Epithelial cell of prostate (primary cell): ENCODE measurements at places on chromosomes 4 and X.

GRCh38 chr4:186948361-186949242 is 224.9 kb upstream of the FAT1 start:
- DNase-seq, result no peak

- no peak for DNase-seq
Observed at GRCh38 chr4:78602334-78602733, 50.8 kb downstream of the ANXA3 start.

GRCh38 chrX:74835566-74835965 is 89.7 kb downstream of the NEXMIF start:
- no peak for DNase-seq

GRCh38 chrX:40423299-40423698 is 157.5 kb upstream of the ATP6AP2 start:
- DNase-seq, result no peak

DNA sequence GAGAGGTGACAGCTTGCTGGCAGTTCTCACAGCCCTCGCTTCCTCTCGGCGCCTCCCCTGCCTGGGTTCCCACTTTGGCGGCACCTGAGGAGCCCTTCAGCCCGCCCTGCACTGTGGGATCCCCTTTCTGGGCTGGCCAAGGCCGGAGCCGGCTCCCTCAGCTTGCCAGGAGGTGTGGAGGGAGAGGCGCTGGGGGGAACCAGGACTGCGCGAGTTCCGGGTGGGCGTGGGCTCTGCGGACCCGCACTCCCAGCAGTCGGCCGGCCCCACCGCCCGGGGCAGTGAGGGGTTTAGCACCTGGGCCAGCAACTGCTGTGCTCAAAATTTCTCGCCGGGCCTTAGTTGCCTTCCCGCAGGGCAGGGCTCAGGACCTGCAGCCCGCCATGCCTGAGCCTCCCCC is 47.0 kb upstream of the PTPN13 start:
- DNase-seq, result no peak

GRCh38 chr4:158664806-158665205 is 6.9 kb downstream of the C4orf46 start:
- no peak for DNase-seq

- peak; percentile 68 for DNase-seq
Observed at GRCh38 chr4:113502476-113502875, 259.1 kb downstream of the CAMK2D start.
